ENCODE measurements at places on chromosomes 5 and 9.

DNA sequence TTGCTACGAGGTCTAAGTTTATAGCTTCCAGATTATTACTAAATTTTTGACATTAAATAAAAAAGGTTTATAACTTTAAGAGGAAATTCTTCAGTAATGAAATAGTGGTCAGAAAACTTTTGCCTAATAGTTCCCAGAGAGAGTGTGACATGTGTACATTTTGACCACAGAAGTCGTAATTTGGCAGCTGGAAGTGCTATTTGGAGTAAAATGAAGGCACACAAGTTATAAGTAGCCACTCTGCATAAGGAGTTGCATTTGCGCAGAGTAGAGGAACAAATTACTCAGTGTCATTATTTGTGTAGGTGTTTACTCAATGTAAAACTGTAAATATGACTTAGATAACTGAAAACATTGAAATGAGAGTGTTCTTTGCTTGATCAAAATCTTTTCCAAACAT lies 408.4 kb downstream of the CCDC171 start:
- DNase-seq, result no peak

GRCh38 chr9:123861086-123861755 lies 68.7 kb downstream of the DENND1A start:
- DNase-seq, result peak; percentile 32

GRCh38 chr9:37342895-37343294 lies 79.6 kb upstream of the GRHPR start:
- no peak for DNase-seq

DNA sequence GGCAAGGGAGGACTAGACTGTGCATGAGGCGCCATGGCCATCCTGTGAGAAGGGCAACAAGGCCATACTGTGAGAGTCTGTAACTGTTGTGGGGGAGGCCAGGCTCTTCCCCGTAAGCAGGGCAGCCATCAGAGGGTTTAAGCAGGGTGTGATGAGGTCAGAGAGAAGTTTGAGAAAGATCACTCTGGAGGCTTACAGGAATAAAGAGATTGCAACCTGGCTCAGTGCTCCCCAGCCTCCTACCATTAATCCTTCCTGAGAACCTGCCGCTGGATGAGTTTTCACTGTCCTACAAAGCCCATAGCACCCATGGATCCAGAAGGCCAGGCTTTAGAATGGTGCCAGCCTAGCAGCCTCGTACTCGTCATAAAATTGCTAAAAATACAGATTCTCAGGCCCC lies 14.4 kb upstream of the TRMT10B start:
- DNase-seq, result no peak

DNA sequence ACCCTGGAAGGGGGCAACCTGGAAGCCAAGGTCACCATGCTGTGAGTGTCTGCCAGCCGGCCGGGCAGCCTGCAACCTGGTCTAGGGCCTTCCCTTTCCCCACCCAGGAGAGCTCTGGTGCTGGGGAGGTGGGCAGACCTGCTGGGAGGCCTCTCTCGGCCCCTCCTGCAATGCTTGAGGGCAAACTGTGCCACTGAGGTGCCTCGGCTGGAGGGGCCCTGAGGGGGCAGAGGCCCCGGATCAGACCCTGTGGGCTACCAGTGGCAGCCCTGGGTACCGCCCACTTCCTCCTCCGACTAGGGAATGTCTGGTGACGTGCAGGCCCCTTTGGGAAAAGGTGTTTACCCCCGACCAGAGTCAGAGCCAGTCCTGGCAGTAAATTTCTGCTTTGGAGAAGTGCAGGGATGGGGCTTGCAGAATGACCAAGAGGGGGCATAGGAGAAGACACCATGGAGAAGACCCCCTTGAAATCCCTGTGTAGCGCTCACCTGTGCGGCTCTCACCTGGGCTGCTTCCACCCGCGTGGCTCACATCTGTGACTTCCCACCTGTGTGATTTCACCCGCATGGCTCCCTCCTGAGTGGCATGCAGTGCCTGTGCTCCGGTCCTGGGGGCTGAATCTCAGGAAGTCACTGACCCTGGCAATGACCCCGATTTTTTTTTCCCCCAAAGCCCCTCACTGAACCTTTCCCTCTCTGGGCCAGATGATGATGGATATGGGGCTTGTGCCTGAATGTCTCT lies 1.1 kb downstream of the LCN1 start:
- no peak for DNase-seq

DNA sequence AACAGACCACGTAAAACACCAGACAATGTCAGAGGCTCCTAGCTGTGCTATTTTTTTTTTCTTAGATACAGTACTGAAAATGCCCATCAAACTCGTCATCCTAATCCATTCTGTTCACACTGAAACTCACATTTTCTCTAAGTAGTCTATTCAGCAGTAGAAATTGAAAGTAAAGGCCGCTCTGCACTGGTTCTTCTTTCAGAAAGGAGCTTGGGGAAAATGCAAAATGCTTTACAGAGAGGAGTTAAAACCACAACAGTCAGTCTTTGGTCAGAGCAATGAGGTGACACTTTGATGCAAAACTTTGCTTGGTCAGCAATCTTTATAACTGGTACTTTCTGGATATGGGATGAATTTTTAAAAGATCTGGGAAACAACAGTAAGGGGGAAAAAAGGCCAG lies 43.8 kb upstream of the SUSD1 start:
- no peak for DNase-seq

DNA sequence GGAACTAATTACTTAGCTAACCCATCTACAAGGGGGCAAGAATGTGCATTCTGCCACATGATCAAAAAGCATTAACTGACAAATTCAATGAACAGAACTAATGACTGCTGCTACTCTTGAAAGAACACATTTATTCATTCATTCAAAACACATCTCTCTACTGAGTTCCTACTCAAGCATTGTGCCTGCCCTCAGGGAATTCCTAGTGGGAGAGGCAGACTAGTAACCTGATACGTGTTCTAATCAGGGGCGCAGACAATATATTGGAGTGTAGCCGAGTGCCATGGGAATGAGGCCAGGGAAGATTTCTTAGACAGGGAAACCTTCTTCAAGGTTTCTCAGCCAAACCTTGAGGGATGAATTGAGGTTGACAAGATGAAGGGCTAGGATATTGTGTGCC lies 56.7 kb upstream of the PAPPA start:
- DNase-seq, result no peak

GRCh38 chr5:73921741-73922140 lies 295.7 kb downstream of the ARHGEF28 start:
- DNase-seq, result no peak

DNA sequence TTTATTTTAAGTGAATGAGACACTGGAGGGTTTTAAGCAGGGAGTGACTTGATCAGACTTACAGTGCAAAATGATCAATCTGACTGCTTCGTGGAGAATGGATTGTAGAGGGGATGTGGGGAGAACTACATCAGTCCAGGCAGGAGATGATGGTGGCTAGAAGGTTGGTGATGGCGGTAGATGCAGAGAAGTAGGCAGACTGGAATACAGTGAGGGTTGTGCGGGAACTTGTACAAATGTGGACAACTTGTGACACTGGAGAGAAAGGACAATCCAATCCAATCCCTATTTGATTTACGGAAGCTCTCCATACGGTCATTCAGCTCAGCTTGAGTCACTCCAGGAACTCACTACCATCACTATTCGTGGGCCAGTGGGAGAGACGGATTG lies 593 bp downstream of the TIGD6 start:
- no peak for DNase-seq

DNA sequence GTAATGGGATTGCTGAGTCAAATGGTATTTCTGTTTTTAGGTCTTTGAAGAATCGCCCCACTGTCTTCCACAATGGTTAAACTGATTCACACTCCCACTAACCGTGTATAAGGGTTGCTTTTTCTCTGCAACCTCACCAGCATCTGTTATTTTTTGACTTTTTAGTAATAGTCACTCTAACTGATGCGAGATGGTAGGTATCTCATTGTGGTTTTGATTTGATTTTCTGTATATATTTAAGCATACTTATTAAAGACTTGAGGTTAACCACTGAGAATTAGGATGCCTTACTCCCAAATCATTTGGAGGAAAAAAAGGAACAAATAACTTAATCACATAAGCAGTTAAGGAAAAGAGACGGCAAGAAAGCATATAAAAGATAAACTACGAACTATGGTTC lies 181.6 kb upstream of the FST start:
- no peak for DNase-seq

GRCh38 chr5:112012104-112012503 lies 255.1 kb upstream of the NREP start:
- DNase-seq, result no peak

DNA sequence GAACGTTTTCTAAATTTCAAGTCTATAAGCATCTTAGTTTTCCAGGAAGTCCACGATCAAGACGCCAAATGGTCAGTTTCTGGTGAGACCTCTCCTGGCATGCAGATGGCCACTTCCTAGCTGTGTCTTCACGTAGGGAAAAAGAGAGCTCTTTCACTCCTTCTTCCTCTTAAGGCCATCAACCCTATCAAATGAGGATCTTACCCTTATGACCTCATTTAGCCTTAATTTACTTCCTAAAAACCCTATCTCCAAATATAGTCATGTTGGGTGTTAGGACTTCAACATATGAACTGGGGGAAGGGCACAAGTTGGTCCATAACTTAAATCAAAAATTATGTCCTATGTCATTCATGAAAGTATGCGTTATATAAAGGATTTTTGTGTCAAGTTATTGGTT lies 229.5 kb downstream of the ARL15 start:
- no peak for DNase-seq

DNA sequence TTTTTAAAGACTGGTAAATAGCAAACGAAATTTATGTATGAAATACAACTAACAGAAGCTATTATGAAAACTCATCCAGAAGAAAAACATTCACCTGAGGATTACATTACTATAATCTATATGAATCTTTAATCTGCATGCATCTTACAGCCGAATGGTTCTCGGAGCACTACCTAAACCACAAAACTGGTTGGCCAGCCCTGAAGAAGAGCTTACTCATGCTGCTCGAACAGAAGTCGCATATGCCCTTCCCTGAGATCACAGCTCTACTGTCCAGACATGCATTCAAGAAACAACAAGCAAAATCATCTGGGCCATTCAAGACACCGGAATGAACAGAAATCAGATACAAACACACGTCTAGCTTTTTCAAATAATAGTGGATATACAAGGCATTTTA lies 931.0 kb upstream of the DMAC1 start:
- DNase-seq, result no peak

- no peak for DNase-seq
These were observed 244.0 kb downstream of the ARHGAP26 start for GRCh38 chr5:143014017-143014651.

- DNase-seq, result no peak
These were observed 68.6 kb upstream of the IRX4 start for GRCh38 chr5:1951165-1951816.

- no peak for DNase-seq
These were observed 14.6 kb downstream of the CLPTM1L start for GRCh38 chr5:1330146-1330846.

GRCh38 chr9:135329571-135330306 lies 149.8 kb upstream of the PPP1R26 start:
- DNase-seq, result no peak
